ENCODE measurements at places on chromosomes 16 and 17.

GRCh38 chr16:23434380-23434779 is 18.6 kb downstream of the COG7 start:
- no peak for DNase-seq

- no peak for DNase-seq
These were observed 6.5 kb downstream of the RNF157 start for GRCh38 chr17:76233588-76234353.

DNA sequence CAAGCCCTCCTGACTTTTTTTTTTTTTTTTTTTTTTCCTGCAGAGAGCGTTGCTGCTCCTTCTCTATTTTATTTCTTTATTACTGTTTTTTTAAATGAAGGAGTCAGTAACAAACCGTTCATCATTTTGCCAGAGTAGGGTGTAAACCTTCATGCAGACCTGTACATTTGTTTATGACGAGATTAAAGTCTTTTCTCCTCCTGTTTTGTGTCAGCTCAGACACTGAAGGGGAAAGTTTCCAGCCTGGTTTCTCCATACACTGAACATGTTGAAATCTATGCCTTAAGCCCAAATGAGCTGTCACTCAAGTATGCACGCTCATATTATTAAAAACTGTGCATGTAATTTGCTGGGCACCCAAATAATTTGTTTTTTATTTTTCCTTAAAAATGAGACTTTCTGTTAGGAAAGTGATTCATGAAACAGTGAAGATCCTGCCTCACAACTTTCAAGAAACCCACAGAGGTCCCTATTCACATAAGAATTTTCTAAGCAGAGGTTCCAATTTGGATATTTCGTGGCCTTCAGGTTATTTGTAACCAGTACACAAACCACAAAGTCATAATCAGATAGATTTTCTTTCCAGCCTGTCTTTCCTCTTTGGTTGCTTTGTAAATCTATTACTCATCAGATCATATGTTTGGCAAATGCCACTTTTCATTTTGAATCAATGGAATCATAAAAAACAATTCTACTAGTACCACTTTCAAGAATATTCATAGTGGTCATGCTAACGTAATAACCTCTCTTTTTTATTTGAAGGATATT is 700.3 kb downstream of the MAF start:
- no peak for DNase-seq

GRCh38 chr16:82755570-82756282 is 129.0 kb downstream of the CDH13 start:
- DNase-seq: no peak

DNA sequence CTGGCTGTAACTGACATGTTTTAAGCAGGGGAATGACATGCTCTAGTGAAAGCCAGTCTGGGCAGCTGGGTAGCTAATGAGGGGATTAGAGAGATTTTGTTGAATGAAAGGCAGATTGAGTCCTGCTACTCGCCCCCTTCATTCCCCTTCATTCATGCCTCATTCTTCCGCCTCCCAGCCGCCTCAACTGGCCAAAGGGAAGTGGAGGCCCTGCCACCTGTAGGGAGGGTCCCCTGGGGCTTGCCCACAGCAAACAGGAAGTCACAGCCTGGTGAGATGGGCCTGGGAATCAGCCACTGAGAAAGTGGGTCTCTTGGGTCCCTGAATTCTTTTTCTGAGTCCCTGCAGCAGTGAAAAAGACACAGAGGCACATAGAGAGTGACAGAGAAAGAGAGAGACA is 1.1 kb upstream of the CD19 start:
- DNase-seq: peak; percentile 74

DNA sequence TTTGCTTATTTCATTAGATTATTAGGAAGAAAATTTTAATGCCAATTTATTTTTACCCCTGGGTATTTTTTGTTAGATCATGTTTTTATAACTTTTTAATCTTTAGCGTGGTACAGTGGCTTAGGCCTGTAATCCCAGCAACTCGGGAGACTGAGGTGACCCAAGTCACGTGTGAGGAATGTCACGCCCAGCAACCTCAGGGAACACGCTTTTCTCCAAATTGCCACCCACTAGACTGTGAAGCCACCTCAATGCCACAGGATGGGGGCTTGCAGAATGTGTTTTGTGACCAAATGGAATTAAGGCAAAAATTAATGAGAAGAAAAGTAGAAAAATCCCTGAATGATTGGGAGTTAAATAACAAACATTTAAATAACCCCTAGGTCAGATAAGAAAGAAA is 141.8 kb downstream of the LAT start:
- no peak for DNase-seq
